Omental fat pad (tissue), 4 donors: ENCODE measurements at places on chromosomes 1 and 21.

GRCh38 chr1:162671664-162672410 lies 39.6 kb downstream of the DDR2 start:
- DNase-seq, result no peak

- no peak for DNase-seq
Observed at GRCh38 chr1:244056577-244056976, 5.5 kb downstream of the ZBTB18 start.

- DNase-seq, result no peak
Observed at GRCh38 chr1:87799451-87799850, 470.8 kb downstream of the LMO4 start.

GRCh38 chr1:165659581-165659895 lies 28.5 kb downstream of the MGST3 start:
- no peak for DNase-seq

- DNase-seq, result no peak
Observed at GRCh38 chr1:151935154-151935553, 25.8 kb upstream of the THEM4 start.

GRCh38 chr1:222163895-222164294 lies 384.0 kb downstream of the HHIPL2 start:
- no peak for DNase-seq

GRCh38 chr1:46691997-46692790 lies 20.5 kb downstream of the TEX38 start:
- DNase-seq, result no peak

DNA sequence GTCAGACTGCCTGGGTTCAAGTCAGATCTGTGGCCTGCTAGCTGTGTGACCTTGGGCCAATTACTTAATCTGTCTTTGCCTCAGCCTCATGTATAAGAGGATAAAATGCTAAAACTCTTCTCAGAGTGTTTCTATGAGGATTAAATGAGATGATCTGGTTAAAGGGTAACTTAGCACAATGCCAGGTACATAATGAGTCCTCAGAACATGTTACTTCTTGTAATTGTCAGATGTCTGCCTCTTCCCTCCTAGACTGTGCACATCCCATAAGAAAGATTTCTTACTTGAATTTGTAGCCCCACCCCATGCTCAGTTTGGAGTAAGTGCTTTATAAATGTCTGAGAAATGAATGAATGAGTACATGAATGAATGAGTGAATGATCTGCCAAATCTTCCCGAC lies 34.6 kb upstream of the HIVEP3 start:
- DNase-seq, result no peak

- no peak for DNase-seq
Observed at GRCh38 chr1:175984813-175985212, 222.3 kb downstream of the COP1 start.

DNA sequence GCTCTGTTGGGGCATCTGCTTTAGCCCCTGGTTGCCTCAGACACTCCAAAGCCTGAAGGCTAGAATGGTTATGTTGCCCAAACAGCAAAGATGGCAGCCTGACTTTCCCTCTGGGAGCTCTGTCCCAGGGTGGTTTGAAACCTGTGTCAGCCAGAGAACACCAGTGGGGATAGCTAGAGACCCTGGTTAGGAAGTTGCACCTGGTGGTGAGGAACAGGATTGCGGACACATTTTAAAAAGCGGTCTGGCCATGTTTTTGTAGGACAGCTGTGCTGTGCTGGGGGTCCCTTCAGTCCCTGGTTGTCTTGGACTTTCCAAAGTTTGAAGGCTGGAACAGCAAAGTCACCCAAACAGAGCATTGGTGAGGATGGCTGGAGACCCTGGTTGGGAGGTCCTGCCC lies 87.8 kb downstream of the DNM3 start:
- DNase-seq, result no peak
